ENCODE measurements at places on chromosomes 3 and 15. TPM values are rescaled to one million over a fixed set of nuclear protein-coding genes. Genes with fewer than 3 reads are reported as not detected.

DNA sequence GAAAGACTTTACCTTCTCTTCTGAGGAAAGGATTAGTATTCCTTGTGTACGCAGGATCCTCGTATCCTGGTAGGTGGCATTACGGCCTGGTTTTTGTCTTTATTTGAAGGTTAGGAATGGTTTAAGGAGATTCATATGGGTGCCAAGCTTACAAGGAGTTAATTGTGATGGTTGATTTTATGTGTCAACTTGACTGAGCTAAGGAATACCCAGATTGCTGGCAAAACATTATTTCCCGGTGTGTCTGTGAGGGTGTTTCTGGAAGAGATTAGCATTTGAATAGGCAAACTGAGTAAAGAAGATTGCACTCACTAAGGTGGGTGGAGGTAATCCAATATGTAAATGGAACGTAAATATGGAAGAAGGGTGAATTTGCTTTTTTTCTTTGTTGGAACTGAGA, 44.4 kb upstream of the ABI3BP start:
- no peak overlapping the region for H3K27ac ChIP-seq
- DNase-seq, result no peak
- no peaks in the 10 kb centered on the region for H3K36me3 ChIP-seq
- H3K27me3 ChIP-seq, result no peaks in the 10 kb centered on the region

GRCh38 chr3:183517607-183518006, 37.9 kb downstream of the KLHL6 start:
- H3K27me3 ChIP-seq, result peaks cover 24% of the 10 kb centered on the region

DNA sequence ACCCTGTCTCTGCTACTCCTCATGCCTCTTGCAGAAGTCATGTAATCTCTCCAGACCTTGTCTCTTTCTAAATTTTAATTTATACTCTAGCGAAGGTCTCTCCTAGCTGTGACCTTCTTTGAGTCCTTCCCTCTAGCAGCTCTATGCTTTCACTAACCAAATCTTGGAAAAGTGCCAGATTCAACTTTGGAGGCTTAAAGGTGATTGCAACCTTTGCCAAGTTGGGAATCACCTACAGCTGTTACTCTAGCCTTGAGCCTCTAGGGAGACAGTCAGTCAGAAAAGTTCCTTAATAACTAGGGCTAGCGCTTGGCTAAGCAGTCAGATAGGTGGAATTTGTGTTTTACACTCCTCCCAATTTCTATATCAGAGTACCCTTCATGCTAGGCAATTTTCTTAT, 46.1 kb upstream of the ABI3BP start:
- H3K4me1 ChIP-seq, result no peaks in the 10 kb centered on the region
- peak; percentile 7 for DNase-seq
- H3K27me3 ChIP-seq, result no peaks in the 10 kb centered on the region
- H3K4me3 ChIP-seq, result no peak overlapping the region

DNA sequence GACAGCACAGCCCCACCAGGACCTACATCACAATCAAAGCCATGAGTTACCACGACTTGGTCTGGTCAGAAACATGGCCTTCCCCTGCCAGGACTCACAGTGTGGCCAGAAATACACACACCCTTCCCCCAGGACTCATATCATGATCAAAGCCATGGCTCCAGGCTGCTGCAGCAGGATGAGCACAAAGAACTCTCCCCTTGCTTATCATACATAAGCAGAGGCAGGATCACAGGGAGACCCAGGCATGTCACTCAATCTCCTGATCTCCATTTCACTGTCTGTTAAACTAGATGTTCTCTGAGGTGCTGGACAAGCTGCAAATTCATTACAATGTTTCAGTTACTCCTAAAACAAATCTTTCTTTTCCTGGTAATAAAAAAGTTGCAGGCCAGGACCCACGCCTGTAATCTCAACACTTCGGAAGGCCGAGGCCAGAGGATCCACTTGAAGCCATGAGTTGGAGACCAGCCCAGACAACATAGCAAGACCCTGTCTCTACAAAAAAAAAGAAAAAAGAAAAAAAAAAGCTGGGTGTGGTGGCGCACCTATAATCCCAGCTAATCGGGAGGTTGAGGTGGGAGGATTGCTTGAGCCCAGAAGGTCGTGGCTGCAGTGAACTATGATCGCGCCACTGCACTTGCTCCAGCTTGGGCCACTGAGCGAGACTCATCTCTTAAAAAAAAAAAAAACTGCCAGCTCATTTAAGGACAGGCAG, 1.2 kb downstream of the PFKFB4 start:
- no peaks in the 10 kb centered on the region for H3K27me3 ChIP-seq
- H3K4me1 ChIP-seq, result peaks cover 49% of the 10 kb centered on the region
- H3K27ac ChIP-seq, result peak overlapping the region; percentile 69
- H3K4me3 ChIP-seq, result peak overlapping the region; percentile 80
- peaks cover 6% of the 10 kb centered on the region for H3K36me3 ChIP-seq

DNA sequence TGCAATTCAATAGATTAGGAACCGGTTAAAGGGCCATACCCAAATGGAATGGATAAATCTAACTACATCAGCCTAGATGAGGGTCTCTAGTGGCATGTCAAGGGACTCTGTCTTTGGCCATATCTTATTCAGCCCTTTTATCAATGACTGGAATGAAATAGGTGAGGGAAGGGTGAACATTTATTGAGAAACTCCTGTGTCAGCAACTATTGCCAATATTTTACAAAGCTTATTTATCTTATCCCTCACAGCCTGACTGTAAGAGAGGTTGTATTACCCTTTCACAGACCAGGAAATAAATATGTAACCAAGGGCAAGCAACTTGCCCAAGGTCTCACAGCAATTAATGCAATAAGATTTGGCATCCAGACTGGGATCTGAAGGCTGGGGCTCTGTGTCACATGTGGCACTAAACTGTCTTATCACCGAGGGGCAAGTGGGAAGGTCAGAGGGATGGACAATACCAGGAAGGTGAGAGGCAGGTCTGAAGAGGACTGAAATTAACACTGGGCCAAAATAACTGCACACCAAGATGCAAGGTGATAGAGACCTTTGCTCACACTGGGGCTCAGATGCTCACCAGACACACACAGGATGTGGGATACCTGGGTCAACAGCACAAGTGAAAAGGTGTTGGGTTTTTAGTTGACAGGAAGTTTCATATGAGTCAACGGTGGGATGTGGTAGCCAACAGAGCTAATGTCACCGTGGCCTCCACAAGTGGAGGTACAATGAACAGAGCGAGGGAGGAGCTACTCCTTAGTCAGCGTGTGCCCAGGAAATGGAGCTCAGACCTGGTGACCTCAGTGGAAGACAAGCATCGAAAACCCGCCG, 261.3 kb downstream of the RPLP1 start:
- no peak overlapping the region for H3K4me3 ChIP-seq
- no peaks in the 10 kb centered on the region for H3K4me1 ChIP-seq
- no peaks in the 10 kb centered on the region for H3K36me3 ChIP-seq

Gene SOX14
- not detected for total RNA-seq

GRCh38 chr3:9078561-9079240, 115.4 kb upstream of the RAD18 start:
- H3K36me3 ChIP-seq, result no peaks in the 10 kb centered on the region
- H3K27ac ChIP-seq, result no peak overlapping the region
- no peak for DNase-seq
- no peak overlapping the region for H3K4me3 ChIP-seq

GRCh38 chr3:66381626-66382025, 119.2 kb downstream of the LRIG1 start:
- DNase-seq, result no peak
- peaks cover 43% of the 10 kb centered on the region for H3K36me3 ChIP-seq
- H3K27ac ChIP-seq, result no peak overlapping the region
- H3K4me1 ChIP-seq, result peaks cover 16% of the 10 kb centered on the region

- H3K4me1 ChIP-seq, result peaks cover 17% of the 10 kb centered on the region
- no peaks in the 10 kb centered on the region for H3K27me3 ChIP-seq
- H3K4me3 ChIP-seq, result no peak overlapping the region
- peak overlapping the region; percentile 27 for H3K27ac ChIP-seq
These were observed 909.6 kb downstream of the ROBO1 start for GRCh38 chr3:78858174-78858573.
